ENCODE measurements at places on chromosomes 3 and 15.

- no peak for DNase-seq
Measured at GRCh38 chr3:43063114-43063513, 42.8 kb downstream of the POMGNT2 start.

- DNase-seq, result no peak
Measured at GRCh38 chr3:186605561-186606545, 7.0 kb upstream of the AHSG start.

DNA sequence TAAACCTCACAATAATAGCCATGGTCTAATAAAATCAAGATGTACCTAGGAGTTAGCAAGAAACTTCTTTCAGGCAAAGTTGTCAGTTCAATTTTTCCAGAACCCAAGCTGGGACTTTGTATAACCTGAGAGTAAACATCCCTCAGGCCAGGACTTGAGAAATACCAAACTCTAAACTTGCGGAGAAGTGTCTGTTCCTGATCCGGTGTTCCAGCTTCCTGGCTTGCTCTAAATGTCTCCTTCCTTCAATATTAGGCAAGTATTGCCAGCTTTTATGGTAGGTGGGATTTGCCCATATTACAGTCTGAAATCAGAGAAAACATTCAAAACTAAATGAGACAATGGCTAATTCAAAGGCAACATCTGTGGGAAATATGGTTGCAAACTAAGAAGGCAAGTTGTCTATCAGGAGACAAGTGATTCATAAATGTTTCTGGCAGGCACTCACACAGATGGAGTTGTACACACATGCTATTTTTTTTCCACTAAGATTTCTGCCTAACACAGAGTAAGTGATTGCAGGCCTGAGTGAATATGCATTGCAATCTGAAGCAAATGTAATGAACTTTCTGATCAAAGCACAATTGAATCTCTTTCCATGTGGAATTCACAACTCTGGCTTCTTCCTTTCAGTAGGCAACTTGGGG lies 88.3 kb upstream of the COL8A1 start:
- DNase-seq, result no peak

DNA sequence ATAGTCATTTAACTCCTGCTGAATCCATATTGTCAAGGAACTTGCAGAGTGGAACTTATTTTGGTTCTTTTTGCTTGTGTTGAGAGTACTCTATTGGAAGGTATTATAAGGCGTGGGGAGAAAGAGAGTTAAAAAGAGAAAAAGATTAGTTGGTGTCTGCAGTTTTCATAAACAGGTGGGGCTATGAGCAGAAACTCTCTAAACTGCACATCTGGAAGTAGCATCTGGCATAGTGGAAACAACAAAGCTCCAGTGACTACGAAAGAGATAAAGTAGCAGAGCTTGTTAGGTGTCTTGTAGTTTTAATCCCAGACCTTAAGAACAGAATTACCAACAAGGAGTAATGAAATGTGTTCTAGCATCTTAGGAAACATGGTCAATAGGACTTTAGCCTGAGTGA lies 148.8 kb upstream of the SGO1 start:
- DNase-seq, result no peak

DNA sequence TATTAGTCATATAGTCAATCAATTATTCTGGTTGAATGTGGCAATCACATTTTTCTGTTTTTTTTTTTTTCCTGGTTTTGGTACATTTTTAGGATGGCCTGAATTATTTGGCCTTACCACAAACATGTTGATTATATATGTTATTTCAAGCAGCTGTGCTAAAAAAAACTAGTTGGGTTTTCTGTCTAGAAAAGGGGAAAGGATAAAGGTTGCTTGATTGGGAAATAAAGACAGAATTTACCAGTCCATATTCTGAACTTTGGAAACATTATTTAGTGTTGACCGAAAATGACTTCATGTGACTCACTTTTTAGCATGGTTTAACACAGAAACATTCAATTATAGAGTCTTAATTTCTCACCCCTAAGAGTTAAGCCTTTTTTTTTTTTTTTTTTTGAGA lies 8.1 kb downstream of the MORF4L1 start:
- no peak for DNase-seq

DNA sequence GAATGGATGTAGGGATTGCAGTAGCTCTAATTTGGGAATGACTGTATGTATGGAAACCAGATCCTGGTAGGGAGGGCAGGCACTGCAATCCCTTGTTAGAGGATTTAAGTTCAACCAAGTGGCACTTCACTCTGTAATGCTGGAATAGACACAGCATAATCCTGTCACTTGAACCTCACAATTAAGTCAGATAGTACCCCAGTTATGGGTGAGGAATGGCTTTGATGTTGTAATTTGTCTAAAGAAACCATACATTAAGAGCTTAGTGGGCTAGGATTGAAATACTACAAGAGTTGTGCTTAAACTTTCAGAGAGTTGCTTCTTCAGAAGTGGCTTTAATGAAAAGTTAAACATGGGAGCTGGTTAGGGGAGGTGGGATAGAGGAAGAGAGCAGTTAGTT lies 9.3 kb downstream of the RAB7A start:
- peak; percentile 87 for DNase-seq

DNA sequence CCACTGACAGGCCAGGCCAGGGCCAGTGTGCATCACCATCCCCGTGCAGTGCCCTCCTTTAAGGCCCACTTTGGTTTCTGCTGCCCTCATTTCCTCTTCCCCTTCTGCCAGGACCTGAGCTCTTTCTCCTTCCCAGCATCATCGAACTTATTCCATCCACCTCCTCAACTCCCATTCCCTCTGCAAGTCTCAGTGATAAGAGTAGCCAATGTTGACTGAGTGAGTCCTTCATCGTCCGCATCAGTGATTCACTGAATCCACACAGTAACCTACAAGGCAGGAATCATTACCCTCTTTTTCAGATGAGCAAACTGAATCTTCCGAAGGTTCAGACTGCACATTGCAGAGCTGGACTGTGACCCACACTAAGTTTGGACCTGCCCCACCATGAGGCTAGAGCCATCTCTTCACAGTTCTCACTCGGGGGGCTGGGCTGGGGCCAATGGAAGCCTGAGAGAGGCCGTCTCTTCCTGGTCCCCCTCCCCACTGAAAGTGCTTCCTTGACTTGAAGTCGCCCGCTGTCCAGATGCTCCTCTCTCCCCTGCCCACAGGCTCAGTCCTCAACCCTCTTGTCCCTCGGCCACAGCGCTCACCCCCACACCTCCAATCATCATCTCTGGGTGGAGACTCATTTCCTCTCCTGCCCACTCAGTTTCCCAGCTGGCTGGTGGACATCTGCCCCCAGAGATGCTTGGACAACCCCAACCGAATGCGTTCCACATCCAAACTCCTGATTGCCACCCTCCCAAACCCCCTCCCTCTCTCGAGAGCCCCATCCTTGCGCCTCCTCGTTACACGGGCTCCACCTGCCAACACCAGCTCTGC lies 15.2 kb upstream of the ANPEP start:
- no peak for DNase-seq

- DNase-seq, result peak; percentile 87
Measured at GRCh38 chr15:53658827-53659555, 100.5 kb downstream of the WDR72 start.

DNA sequence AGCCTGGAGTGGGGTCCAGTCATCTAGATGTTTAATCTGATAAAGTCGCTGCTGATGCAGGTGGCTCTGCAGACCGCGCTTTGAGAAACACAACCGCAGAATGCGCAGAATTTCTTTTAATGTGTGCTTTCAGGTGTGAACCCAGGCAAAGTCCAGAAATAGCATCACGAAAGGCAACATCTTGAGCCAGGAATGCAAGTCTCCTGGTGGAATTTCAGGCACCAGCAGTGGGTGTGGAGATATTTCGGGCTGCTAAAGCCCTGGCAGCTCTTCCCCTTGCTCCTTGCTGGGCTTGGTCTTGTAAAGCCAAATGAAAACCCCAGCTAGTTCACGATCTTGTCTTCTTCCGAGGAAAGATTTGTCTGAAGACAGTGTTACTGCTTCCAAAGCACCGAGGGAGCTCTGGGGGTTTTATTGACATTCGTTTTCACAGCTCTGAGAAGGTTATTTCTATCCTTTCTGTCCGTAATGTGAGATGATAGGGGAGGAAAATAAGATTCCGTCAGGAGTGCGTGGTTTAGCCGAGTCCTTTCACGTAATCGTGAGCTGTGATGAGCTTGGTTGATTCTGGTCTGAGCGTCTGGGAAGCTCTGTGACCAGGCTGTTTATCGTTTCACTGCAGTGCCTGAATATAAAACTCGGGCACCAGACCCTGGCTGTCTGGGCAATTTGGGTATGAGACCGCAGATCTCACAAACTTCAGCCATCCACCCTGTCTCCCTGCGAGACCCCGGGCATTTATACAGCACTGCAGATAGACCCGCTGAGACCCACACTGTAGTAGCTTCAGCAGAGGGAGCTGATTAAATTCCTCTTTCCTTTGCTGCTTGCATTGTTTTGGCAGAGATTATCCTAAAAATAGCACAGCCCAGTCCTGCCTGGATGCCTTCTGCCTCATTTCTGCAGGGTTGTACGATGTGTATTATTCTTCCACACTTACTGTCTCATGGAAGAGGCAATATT lies 67.0 kb upstream of the SLC25A26 start:
- no peak for DNase-seq

DNA sequence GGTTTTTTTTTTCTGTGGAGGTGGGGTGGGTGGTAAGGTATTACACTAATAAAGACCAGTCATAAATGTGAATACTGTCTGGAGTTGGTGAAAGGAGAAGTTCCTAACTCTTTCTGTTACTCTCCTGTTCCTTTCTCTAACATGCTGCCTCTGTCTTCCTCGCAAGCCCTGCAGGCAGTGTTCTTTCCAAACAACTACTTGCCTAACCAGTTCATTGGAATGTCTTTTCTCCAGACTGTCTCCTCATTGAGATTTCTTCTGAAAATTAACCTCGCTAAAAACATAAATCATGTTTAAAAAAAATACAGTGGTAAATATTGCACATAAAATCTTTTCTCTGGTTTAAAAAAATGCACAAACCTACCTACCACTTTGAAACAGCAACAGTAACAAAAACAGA lies 135.2 kb downstream of the TP63 start:
- DNase-seq, result no peak

DNA sequence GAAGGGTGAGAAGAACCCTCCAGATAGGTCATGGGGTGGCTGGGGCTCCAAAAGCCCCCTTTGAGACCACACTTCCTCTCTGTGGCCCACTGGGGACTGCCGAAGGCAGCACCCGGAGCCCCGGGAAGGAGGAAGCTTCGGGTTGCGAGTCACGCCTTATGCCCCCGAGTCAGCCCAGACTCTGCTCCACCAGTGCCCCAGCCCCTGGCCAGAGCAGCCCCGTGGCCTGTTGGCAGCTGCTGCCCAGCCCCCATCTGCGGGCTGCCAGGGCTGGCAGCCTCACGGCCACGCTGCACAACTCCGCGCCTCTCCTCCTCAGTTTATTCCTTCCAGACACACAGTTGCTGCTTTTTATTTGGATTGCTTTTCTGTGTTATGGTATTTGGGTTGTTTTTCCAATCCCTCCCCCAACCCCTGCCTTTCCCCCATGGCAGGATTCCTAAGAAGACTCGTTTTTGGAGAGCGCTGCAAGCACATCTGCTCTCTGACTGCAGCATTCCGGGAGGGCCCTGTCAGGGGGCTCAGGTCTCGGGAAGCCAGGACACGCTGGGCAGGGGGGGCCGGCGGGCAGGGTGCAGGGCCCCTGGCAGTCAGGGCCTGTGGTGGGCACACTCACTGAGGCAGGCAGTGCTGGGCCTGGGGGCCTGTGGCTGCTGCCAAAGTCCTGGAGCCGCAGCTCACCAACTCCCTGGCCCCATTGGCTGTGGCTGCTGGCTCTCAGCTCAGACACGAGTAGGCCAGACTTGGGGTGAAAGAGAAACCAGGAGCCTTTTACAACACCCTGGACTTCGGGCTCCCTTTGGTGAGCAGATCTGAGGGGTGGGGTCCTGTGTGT lies 20.2 kb downstream of the MAGEF1 start:
- DNase-seq, result no peak

GRCh38 chr3:126267169-126267975 lies 87.0 kb upstream of the ALDH1L1 start:
- no peak for DNase-seq

- DNase-seq, result no peak
Measured at GRCh38 chr3:79729096-79729495, 38.7 kb downstream of the ROBO1 start.

GRCh38 chr3:122148941-122149627 lies 34.4 kb upstream of the CASR start:
- no peak for DNase-seq

Data from NCI-H524 treated with DMSO at 0.1 percent for 48 hours (cell line).